ENCODE measurements at places on chromosomes 1 and 21.

GRCh38 chr1:15755021-15755645 lies 3.5 kb upstream of the FBLIM1 start:
- DNase-seq: no peak

DNA sequence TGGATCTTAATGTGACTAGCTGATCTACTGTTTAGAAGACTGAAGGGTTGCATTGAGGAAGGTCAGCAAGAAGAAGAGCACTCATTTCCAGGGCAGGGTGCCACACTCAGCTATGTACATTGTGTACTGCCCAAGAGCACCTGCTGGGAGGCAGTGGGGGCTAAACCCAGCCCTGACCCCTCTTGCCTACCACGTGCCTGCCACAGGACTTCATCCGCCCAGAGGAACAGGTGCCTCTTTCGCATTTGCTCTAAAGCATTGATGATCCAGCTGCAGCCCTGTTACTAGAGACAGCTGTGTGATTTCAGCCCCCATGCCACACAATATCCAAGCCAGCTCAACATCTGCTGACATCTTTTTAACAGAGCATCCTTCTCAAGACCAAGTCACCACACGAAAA lies 341.8 kb downstream of the LMX1A start:
- DNase-seq: no peak

DNA sequence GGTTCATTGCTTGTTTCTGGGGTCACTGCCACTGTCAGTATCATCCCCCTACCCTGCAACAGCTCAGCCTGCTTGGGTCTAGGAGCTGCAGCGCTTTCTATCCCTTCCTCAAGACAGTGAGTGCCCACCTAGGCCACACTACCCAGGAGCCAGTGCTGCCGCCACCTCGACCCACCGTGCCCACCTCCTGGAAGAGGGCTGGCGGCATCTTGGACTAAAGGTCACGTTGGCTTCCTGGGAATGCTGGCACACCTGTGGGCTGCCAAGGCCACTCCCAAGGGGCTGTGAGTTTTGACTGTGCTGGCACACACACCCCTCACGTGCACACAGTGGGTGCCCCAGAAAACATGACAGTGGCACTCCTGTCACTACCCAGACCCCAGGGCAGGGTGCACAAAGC lies 22.1 kb downstream of the CRYAA start:
- no peak for DNase-seq

DNA sequence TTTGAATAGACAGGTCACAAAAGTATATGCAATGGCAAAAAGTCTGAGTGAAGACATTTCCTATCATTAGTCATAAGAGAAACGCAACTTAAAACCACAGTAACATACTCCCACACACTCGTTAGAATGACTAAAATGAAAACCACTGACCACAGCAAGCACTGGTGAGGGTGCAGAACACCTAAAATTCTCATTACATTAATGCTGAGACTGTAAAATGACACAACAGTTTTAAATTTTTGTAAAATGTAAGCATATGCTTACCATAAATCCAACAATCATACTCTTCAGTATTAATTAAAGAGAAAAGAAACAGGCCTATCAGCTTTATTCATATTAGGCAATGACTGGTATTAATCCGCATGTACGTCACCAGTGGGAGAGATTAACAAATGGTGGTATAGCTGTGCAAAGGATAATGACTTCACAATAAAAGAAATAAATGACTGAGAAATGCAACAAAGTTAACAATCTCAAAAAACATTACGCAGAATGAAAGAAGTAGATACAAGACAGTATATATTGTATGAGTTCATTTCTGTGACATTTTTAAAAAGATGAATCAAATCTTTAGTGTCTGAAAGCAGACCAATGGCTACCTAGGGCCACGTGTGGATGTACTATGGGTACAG lies 253.5 kb downstream of the AKT3 start:
- no peak for DNase-seq

DNA sequence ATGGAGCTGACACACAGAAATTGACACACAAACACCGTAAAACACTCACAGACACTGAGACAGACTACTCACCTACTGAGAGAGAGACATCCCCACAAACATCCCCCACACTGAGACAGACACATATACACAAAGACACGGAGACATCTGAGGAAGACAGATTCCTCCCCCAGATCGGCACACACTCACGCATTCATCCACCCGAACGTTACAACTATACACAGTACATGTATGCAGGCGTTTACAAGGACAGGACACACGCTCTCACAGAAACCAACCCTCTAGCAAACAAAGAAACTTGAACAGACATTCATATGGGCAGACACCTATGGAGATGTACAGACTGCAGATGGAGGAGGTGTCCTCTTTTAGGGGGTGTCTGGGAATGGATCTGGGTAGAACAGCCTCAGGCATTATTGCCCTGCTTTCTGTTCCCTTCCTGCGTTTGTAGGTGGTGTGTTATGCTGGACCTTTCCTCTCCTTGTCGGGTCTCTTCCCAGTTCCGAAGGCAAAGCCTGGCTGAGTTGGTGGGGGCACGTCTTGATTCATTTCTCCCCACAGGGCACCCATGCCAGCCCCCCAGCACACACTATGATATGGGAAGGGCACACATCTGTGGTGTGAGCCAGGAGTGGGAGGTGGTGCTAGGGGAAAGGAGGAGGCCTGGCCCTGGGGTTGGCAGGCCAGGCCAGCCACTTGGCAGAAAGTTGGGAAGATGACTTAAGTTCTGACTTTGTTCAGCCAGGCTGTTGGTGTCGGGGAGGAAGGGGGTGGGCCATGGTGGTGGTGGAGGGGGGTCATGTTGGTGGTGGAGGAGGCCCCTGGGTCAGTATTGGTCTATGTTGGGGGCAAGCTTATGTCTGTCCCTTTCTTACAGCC lies 1.5 kb downstream of the KIRREL1 start:
- DNase-seq: no peak

GRCh38 chr1:147243841-147244240 lies 1.4 kb downstream of the CHD1L start:
- DNase-seq: peak; percentile 36

- DNase-seq: no peak
Measured at GRCh38 chr1:183279835-183280234, 93.8 kb downstream of the LAMC2 start.

GRCh38 chr1:170864238-170864637 lies 71.1 kb upstream of the MROH9 start:
- DNase-seq: no peak

DNA sequence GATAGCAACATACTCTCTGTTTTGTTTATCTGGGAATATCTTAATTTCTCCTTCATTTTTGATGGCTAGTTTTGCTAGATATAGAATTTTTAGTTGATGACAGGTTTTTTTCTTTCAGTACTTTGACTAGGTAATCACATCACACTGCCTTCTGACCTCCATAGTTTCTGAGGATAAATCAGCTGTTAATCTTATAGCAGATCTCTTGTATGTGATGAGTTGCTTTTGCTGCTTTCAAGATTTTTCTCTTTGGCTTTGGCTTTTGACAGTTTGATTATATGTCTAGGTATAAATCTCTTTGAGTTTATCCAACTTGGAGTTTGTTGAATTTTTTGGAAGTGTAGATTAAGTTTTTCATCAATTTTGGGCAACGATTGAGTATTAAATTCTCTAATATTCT lies 142.6 kb downstream of the ZNF644 start:
- no peak for DNase-seq

DNA sequence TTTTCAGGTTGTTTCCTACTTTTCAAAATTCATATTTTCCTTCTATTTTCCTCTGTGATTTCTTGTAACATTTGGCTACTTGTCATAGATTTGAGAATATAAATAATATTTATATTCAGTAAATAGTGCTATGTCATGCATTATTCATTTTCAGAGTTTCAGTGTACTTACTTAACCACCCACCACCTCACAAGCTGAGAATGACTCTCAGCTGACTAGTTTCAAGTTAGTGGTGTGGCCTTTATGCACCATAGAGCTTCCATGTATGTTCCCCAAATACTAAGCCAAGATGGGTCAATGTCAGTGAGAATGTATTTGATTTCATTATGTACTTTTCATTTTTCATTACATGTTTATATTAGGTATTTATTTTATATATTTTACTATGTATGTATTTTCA lies 56.9 kb upstream of the RGS1 start:
- DNase-seq: no peak

Measured in NCI-H748 treated with DMSO at 0.1 percent for 48 hours (cell line).